ENCODE measurements at places on chromosomes 6 and 20. TPM values are rescaled to one million over a fixed set of nuclear protein-coding genes. Genes with fewer than 3 reads are reported as not detected.

DNA sequence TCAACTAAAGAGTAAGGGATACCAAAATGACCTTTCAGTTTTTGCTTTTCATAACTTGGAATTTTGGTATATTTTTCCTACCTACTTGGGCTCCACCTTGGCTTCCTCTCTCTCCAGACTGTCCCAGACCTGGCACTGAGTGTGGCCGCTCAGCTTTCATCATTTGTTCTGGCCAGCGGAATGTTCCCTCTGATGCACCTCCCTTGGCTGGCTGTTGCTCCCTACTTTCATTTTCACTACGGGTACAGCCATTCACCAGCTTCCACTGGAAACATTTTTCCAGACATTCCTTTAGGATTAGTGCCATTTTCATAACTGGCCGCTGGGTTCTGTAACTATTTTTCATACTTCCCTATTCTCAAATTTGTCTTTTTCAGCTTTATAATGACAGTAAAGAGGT, 487.4 kb downstream of the TENT5A start:
- no peak for DNase-seq

FABP7 gene
- not detected for polyA plus RNA-seq

- no peak for DNase-seq
Observed at GRCh38 chr6:39007575-39007974, 41.0 kb upstream of the GLP1R start.

- no peak for DNase-seq
Observed at GRCh38 chr6:14271789-14272736, 154.5 kb downstream of the CD83 start.

DEK gene
- polyA plus RNA-seq, result 236 TPM

MRPL2 gene
- polyA plus RNA-seq, result 120 TPM

- no peak for DNase-seq
Observed at GRCh38 chr6:14635195-14635594, 517.6 kb downstream of the CD83 start.

DNA sequence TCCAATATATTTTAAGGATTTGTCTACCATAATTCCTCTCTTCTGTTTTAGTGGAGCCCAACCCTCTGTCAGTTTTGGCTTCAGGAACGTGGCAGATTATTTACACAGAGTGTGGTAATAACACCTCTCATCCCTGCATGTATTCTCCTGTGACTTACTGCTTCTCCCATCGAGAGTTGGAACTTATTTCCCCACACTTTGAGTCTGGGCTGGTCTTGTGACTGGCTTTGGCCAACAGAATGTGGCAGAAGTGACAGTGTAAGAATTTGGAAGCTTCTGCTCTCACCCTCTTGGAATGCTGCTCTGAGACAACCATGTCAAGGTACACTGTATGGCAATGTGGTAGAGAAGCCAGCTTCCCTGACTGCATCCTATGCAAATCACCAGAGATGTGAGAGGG, 407.7 kb downstream of the EPM2A start:
- DNase-seq, result no peak

DNA sequence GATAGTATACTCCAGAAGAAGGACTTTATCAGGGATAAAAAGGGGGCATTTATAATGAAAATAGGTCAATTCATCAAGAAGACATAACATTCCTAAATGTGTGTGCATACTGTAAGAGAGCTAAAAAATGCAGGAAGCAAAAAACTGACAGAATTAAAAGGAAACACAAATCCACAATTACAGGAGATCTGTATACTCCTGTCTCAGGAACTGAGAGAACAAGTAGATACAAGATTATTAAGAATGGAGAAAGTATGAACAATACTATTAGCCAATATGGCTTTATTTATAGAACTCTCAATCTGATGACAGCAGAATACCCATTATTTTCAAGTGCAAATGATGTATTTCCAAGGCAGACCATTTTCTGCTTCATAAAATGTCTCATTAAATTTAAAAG, 167.7 kb upstream of the BMP5 start:
- no peak for DNase-seq

SIRPA gene
- 2.1 TPM for polyA plus RNA-seq

Data from GM12878 (cell line).